NCI-H2107 (cell line): ENCODE measurements at places on chromosomes 13 and 19.

DNA sequence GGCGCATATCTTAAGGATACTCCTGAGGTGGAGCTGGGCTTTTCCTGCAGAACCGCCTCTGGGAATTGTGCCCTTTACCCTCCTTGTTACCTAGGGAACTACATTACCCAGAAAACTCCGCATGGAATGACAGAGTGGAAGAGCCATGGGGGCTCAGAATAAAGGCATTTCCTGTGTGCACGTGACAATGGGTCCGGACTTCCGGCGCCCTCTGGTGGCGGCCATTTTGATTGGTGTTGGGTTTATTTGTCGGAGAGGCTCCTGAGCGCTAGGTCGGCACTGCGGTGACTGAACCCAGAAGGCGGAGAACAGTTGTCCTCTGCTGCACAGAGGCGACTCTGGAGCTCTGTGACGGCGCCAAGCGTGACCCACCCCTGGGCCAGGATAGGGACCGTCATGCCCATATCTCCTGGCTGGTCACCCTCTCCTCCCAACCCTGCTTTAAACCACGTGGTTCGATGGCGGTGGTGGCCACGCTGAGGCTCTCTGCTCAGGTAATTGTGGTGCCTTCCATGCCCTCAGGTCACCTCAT is at the start of gene ZNF587B:
ZNF587B (plus strand) TSS at position 229 of the 532 bp plus-strand sequence; CDS start at position 459, 230 bp downstream.
- DNase-seq, result no peak

GRCh38 chr19:30932854-30933253 is 416.4 kb downstream of the TSHZ3 start:
- DNase-seq, result no peak

DNA sequence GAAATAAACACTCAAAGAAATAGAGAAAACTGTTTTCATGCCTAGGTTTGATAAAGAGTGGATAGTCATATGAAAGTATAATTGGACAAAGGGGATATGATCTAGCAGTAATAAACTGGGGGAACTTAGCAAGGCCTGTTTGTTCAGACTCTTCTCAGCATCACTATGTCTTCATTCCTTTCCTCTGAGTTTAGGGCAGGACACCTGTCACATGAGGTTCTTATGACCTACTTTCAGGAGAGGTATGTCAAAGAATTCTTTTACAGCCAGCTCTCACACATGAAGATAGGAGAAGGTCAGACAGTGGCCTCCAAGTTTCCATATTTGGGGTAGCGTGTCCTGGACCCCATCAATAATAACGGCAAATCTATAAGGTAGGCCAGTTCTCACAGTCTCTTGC is 11.4 kb upstream of the RFXAP start:
- no peak for DNase-seq

- no peak for DNase-seq
These were observed 25.2 kb downstream of the SUGT1 start for GRCh38 chr13:52677823-52678222.

DNA sequence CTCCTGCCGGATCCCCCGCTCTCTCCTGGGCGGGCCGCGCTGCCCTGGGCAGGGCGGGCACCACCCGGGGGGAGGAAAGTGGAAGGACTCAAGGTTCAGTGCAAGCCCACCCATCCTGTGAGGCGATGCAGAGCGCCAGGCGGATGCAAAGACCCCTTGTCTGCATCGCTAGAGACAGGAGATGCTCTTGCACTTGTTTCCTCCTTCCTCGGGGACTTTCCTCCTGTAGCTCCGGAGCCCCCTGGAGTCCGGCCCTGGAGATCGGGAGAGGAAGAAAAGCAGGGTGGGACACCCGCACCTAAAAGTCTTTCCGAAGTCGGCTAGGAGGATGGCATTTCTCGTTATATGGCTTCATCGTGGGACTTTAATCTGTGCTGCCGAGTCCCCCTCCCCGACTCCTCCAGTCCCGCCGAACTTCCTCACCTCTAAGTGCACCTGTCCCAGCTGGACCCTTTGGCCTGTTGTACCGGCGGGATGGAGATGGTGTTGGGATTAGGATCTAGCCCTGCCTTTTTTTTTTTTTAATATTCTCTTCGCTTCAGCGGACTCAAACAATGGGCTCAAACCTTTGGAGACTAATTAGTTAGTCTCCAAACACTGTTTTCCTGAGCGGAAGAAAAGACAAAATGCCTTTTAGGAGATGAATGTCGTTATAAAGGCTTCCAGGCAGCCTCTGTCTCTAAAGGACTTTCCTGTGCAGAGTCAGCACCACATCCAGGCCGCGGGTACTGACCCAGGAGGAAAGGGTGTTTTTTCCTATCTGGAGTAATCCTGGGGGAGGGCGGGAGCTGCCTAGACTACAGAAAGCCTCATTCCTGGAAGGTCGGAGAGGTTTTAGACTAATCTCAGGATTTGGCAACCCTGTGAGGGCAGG is 725 bp downstream of the FAM124A start:
- DNase-seq, result no peak

DNA sequence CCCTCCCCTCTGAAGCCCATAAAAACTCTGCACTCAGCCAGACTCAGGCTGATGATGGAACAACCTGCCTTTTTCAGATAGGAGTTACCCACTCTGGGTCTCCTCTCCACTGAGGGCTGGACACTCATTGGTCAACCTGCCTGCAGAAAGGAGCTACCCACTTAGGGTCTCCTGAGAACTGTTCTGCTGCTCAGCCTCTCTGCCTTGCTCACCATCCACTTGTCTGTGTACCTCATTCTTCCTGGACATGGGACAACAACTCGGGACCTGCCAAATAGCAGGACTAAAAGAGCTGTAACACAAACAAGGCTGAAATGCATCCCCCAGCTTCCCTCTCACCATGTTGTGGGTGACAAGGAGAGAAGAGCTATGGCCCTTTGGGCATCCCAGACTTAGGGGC is 18.4 kb upstream of the RCBTB2 start:
- no peak for DNase-seq

- DNase-seq, result no peak
These were observed 579.5 kb downstream of the UQCRFS1 start for GRCh38 chr19:28633319-28634018.

DNA sequence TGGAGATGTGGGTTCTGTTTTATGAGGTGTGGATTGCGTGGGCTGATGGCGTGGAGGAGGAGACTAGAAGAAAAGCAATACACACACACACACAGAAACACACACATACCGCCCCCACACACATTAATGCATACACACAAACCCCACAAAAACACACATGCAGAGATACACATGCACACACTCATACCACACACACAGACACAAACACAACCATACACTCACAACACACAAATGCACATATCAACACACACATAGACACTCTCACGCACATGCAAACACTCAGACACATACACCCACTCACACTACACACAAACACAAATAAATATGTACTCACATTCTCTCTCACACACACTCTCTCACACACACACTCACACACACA is 75.7 kb upstream of the UBL3 start:
- DNase-seq, result no peak

DNA sequence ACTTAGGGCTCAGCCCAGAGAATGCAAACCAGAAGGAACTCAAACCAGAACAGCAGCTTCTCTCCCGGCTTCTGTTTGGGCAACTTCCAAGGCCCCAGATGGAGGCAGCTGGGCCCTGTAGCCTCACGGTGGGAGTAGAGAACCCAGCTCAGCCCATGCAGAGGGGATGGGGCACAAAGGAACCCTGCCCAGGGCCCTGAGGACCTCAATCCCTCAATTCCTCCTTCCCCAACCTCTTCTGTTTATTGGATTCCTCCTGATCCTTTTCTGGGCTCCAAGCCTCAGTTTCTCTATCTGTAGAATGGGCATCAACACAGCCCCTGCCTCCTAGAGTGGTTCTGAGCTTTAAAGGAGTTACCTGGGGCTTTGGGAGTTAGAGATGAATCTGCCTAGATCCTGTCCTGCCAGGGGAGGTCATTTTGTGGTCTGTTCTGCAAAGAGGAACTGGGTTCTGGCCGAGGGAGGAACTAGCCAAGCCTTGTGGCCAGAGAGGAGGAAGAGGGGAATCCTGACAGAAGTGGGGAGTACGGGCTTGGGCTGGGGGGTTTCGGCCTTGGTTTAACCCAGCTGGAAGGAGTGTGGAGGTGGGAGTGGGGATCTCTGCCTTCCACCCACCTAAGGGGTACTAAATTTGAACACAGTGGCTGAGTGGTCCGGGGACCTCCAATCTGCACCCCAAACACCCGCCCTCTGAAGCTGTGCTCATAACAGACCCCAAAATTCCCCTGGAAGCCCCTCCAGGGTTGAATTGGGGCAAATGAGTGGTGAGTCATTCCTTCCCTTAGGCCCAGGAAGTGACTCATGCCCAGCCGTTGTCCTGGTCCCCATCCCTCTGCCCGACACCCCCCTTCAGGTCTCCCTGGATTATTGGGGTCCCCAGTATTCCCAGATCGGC is 2.7 kb downstream of the ADGRE5 start:
- no peak for DNase-seq

- no peak for DNase-seq
These were observed 3.1 kb downstream of the TMEM86B start for GRCh38 chr19:55225415-55225958.

GRCh38 chr19:44677019-44677811 is 5.9 kb downstream of the CEACAM19 start:
- no peak for DNase-seq

DNA sequence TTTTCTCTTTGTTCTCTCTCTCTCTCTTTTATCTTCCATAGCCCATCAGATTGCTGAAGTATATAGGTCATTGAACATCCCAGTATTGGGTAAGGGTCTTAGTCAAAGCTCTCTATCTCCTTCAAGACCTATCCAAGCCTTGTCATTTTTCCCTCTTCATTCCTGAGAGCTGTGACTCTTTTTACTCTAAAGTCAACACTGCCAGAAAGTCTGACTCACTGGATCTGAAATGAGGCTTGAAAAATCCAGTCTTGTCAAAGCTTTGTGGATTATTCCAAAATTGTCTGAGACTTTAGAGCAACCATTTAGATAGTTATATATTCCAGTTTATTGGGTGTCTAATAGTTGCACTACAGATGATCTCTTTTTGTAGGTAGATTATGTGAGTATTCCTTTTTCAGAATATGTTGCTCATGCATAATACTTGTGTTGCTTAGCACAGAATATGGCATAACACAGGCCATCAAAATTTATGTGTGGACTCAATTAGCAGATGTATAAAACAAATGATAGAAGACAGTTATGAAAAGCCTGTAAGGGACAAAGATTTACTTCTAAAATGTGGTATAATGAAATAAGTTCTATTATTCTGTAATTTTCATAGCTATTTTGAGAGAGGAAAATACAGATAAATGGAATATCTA is 389.3 kb upstream of the PCDH9 start:
- DNase-seq, result no peak
